CD4-positive, alpha-beta memory T cell (primary cell): ENCODE measurements at places on chromosomes 11 and 22. TPM values are rescaled to one million over a fixed set of nuclear protein-coding genes. Genes with fewer than 3 reads are reported as not detected.

Gene APOBEC3G
- total RNA-seq, result 44.5 TPM

Gene P2RY6
- total RNA-seq, result 0.61 TPM

DNA sequence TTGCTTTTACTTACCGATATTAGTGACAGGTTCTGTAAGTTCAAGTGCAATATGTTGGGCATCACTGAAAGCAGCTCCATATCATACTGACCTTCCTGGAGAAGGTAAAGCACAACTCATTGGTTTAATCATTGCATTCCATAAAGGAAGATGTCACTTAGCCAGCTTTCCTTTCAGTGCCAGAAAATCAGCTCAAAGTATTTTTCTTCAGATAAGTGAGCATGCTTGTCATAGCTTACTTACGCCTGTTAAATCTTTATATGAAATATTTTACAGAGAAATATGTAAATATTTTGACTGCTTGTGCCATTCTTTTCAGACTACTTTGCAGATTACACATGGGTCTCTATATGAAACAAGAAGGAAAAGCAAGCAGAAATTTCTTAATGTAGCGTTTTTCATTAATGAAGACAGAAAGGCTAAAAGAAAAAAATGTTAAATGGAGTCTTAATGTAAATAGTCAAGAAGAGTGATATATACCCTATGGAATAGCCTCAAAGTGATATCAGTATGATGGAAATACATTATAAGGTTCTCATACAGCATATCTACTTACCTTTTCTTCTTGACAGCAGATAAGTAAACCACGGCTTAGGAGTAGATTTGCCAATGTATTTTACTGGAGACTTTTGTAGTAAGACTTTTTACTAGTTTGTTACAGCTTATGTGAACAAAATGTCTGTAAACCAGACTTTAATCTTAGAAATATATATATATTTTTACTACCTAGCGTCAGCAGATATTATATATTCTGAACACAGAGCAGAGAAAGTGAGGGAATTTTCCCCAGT is 649.7 kb downstream of the METTL15 start:
- DNase-seq, result no peak

DNA sequence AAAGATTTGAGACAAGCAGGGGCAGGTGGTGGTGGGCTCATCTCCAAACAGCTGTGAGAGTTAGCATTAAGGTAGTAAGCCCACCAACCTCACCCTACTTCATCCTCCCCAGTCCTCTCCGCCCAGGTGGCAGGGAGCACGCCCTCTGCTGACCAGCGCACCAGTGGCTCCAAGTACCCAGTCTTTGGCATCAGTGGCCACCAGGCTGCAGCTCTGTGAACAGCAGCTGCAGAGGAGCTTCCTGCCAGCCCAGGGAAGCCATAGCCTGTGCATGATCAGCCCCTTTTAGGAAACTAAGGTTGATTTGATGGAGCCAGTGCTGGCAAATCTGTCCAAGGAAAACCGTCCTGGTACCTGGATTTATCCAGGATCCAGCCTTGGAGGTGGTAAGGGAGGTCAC is 21.7 kb downstream of the CAVIN3 start:
- DNase-seq, result no peak

GRCh38 chr11:27795955-27796861 is 96.0 kb upstream of the BDNF start:
- no peak for DNase-seq

DNA sequence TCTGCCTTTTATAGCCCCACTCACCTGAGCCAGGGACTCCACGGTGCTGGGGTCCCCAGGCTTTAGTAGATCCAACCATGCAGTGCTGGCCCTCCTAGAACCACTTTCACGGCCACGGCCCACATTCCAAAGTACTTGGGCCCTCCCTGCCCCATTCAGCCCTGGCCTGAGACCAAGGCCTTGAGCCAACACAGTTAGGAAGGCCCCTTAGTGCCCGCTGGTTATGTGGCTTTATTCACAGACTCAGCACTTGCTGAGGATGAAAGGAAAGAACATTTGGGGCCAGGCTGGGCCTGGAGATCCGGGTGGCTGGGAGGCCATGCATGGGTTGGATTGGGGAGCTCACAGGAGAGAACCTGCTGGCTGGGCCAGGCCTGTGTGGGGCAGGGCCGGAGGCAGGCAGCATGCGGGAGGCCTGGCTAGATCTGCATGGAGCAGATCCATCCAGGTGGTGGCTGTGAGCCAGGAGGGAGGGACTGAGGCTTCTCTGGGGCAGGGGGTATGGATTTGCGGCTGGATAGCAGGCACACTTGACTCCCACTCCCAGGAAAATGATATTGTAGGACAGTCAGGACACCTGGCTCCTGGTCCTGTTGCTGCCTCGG is 12.6 kb downstream of the CHRM1 start:
- no peak for DNase-seq

- DNase-seq, result no peak
Observed at GRCh38 chr11:57598831-57599155, 1.3 kb downstream of the SERPING1 start.

GRCh38 chr11:130456286-130456685 is 7.8 kb downstream of the ADAMTS15 start:
- no peak for DNase-seq
